ENCODE measurements at places on chromosomes 12 and 14.

GRCh38 chr12:62724285-62724684, 210.7 kb downstream of the PPM1H start:
- DNase-seq, result no peak

- no peak for DNase-seq
Observed at GRCh38 chr14:88599326-88599725, 36.5 kb downstream of the ZC3H14 start.

DNA sequence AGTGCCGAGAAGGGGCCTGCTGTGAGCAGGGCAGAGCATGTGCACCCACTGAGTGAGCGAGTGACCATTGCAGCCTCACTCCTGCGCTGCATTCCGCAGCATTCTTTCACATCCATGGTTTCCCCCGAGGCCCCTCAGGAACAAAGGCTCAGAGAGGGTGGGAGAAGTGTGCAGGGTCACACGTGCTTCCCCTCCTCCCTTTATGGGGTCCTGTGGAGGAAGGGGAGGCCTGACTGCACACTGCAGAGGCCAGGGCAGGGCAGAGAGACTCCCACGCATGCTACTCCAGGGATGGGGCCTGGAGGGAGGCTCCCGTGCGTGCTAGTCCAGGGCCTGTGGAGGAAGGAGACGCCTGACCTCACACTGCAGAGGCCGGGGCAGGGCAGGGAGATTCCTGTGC, 63.2 kb downstream of the DIO3 start:
- DNase-seq, result no peak

- no peak for DNase-seq
Observed at GRCh38 chr14:103735815-103736545, 20.4 kb downstream of the ZFYVE21 start.

DNA sequence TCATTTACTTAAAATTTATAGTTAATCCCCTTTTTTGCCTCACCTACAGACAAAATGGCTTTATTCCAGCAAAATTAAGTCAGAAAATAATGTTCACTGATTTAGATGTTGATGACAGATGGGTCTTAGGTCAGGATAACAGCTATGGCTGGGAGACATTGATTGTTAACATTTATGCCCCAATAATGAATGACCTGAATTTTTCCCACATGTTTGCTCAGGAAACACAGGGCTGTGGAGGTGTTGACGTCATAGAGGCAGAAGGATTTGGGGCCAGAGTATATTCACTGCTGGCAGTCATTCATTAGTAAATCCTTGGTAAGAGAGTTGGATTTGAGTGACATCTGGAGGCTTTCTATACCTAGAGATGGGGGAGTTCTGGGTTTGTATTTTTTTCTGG, 121.3 kb downstream of the PDE3A start:
- no peak for DNase-seq

DNA sequence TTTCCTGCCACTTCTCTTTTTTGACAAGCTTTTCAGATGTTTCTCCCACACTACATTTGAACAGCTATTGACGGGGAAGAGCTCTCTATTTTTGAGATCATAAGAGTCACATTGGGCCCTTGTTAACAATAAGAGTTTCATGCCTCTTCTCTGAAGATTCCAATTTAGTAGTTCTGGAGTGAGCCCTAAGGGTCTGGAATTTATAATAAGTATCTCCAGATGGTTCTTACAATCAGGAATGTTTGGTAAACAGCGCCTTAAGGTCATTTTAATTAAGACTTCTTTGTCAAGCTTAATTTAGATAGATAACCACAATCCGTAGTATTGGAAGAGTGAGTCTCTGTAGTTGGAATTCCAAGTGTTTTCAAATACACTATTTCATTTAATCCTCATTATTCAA, 60.6 kb upstream of the HECTD1 start:
- no peak for DNase-seq

GRCh38 chr14:34883954-34884353, 8.8 kb upstream of the BAZ1A start:
- no peak for DNase-seq

DNA sequence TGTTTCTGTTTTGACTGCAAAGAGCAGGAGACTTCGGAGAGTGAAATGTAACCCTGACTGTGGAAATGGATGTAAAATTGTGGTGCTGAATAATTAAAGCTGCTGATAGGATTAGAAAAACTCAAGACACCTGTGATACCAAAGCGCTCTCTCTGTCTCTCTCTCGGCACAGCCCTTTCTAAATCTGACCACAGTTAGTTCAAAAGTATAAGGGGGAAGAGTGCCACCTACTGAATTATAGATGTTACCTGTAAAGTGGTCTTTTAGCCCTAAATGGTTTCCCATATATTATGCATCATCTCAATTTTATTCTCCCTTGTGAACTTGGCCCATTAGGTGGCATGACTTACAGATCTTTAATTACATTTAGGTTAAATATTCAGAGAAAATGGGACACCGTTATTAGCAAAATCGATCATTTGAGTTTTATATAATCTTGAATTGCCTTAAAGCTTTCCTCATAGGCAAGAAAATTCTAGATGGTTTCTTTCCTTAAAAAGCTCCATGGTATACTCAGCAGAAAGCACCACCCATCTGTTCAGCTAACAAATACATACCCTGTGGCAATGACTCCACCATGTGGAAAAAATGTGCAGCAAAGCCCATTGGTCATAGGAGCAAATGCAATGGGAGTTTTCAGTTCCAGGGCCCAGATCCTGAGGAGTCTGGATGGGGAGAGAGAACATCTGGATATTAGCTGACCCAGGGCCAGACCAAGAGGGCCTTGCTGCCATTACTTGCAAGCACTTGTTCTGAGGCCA, 18.1 kb downstream of the RFC5 start:
- DNase-seq, result peak; percentile 22

DNA sequence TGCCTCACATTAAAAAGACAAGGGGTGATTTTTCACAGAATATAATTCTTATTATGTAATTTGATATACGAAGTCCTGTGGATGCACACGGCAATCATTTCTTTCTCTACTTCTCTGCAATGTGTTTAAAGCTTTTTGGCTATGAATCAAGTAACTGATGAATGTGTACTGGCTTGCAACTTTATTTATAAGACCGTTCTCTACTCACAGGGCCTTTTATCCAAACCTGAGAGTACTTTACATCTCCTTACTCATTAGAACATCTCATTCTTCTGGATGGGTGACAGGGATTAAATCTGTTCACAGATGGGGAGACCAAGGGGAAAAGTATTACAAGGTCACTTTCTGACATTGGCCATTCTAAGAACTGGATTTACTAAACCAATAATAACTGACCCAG, 215.8 kb upstream of the DIO2 start:
- DNase-seq, result no peak

- no peak for DNase-seq
Observed at GRCh38 chr12:45256721-45257120, 40.8 kb downstream of the ANO6 start.

DNA sequence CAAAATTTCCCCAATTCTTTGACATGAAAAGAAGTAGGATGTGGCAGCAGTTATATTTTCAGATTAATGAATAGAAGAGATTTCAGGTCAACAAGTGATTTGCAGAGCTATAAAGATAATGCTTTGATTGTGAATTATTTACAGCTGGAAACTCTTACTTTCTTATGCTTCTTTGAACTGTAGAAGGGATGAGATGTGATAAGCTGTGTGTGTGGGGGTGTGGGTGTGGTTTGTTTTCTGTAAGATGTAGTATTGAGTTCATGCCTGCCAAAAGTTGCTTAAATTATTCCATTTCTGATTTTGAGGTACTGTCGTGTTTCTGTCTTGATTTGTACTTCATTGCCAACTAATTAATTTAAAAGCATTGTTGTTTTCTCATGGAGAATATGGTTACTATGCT, 22.7 kb downstream of the AEBP2 start:
- no peak for DNase-seq

DNA sequence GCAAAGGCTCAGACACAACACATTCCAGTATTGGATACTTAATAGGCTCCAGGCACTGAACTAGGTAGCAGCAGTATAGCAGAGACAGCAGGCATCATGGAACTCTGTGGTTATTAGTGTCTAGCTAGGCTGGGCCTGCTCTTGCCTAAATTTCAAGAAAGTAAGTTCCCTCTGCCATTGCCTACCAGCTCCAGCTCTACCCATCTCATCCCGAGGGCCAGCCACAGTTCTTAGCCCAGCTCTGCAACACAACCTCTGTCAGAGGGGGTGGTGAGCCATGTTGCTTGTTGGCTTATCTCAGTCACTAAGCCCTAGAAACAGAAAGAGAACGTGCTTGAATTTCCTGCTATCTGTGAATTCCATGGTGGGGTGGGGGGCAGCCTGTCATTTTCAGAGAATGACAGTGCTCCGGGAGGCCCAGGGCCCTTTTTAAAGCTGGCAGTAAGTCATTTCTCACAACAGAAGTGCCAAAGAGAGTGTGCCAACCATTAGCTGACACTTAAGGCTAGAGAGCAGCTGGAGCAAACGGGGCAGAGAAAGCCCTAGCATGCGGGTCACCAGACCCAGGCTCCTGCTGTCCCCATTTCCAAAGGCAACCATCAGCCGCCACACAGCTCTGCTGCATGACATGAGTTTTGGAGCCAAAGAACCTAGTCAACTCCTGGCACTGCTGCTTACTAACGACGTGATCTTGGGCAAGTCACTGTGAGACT, 105.9 kb downstream of the PRMT8 start:
- DNase-seq, result no peak

- DNase-seq, result no peak
Observed at GRCh38 chr12:91413581-91414546, 231.2 kb upstream of the DCN start.

- DNase-seq, result peak; percentile 66
Observed at GRCh38 chr12:31117203-31118011, 43.7 kb downstream of the DDX11 start.

- peak; percentile 86 for DNase-seq
Observed at GRCh38 chr14:100440207-100440631, 117.1 kb downstream of the SLC25A47 start.

DNA sequence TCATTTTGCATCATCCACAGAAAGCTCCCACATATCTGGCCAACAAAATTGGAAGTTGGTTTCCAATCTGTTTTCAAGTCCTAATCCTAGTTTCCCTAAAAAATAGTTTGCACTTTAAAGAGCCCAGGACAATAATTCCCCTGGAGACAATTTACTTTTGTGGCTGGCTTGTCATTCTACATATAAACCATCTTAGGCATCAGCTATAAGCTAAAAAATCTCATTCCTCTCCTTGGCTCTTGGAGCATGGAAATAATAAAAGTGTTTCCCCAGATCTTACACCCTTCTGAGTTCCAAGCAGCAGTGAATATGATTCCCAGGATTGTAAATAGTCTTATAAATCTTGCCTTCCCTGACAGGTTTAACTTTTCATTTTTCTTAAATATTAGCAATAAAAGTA, 89.1 kb upstream of the NUDT4 start:
- DNase-seq, result no peak

GRCh38 chr14:51304941-51305340, 64.9 kb downstream of the TMX1 start:
- no peak for DNase-seq

- DNase-seq, result no peak
Observed at GRCh38 chr14:103688441-103688840, 26.8 kb downstream of the XRCC3 start.

DNA sequence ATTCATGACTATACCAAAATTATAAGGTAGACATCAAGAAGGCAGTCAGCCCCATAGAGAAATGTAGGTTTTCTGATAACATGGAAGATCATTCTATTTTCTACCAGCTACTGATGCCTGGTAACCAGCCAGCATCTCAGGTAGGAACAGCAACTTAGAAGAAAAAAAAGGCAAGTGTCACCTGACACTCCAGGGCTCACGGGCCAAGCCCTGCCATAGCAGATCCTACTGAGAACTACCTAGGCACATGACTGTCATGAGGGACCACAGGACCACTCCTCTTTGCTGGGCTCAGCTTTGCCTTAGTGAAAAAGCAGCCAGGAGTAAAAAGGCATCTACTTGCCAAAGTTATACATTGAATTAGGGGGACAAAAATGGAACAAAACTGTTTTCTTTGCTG, 33.4 kb downstream of the CORO1C start:
- peak; percentile 64 for DNase-seq

- no peak for DNase-seq
Observed at GRCh38 chr12:26274441-26275312, 79.3 kb downstream of the SSPN start.

DNA sequence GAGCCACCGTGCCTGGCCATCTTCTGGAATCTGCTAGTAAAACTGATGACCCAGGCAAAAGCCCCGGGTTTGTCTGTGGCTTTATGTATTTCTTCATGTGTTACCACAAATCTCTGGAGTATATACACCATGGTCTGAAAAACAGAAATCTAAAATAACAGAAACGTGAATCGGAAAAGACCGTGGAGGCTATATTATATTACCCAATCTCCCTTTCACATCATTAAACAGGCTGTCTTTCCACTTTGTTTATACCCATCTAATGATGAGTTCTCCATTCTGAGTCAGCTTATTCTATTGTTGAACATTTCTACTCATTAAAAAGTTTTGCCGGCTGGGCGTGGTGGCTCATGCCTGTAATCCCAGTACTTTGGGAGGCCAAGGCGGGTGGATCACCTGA, 9.5 kb upstream of the AJUBA start:
- DNase-seq, result no peak

DNA sequence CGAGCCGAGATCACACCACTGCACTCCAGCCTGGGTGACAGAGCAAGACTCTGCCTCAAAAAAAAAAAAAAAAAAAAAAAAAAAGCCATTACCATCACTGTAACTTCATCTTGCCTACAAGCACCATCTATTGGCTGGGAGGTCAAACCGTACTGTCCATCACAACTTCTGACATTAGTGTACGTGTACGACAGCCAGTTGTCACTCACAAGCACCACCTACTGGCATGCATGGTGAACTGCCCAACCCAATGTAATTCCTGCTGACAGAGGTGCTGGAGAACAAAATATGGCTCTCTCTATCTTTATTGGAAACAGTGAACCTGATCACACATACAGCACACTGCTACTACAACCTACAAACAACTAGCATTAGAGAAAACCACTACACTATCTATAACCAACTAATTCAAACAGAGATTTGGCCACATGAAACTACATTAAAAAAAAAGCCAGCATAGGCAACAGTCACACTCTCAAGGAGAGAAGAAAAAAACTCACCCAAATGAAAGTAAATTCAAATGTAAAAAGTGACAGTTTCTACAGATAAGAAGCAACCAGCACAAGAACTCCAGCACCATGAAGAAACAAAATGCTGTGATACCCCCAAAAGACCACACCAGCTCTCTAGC, 82.3 kb downstream of the PUS7L start:
- no peak for DNase-seq

GRCh38 chr14:24700511-24700910, 66.5 kb upstream of the GZMB start:
- no peak for DNase-seq

- DNase-seq, result no peak
Observed at GRCh38 chr14:81991998-81992397, 458.3 kb upstream of the SEL1L start.

GRCh38 chr12:121170151-121170550, 37.5 kb downstream of the P2RX7 start:
- DNase-seq, result no peak

DNA sequence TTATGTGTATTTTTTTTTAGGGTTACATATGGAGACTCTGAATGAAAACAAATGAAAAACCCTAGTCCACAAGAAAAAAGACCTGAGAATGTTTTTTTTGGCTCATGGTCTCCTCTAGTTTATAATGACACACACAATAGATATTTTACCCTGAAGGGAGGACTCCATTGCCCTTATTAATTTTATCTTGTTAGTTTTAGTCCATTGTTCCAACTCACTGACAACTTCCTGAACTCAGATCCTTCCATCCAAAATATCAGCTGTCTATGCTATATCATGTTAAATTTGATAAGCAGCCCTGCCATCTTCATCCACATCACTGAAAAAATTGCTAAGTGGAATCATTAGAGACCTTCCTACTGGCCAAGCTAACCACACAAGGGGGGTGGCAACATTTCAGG, 232.1 kb downstream of the MON2 start:
- no peak for DNase-seq
